ENCODE measurements at places on chromosomes 2 and 18. TPM values are rescaled to one million over a fixed set of nuclear protein-coding genes. Genes with fewer than 3 reads are reported as not detected.
A peak's percentile ranks its signal among the peaks of the same experiment; 100 is the strongest.

- DNase-seq: no peak
These were observed 156.9 kb upstream of the DCC start for GRCh38 chr18:52183107-52183506.

DNA sequence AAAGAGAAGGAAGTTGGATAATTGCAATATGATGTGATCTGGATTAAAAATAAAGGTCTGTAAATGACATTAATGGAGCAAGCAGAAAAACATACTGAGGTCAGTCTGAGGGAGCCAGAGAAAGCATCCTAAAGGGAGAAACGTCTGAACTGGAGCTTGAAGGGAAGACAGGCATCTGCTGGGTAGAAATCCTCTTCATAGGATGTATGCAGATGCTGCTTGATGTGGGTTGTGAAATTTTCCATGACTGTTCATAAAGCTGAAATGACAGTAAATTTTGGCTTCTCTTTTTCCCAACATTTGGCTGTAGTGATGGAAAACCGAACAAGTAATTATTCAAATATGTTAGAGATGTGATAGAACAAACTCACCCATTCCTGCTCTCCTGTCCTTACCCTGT is 287.6 kb downstream of the CAMKMT start:
- DNase-seq: no peak

- no peak for DNase-seq
These were observed 17.2 kb upstream of the KLHL29 start for GRCh38 chr2:23367760-23368159.

GRCh38 chr2:38739524-38739923 is 11.6 kb downstream of the SRSF7 start:
- DNase-seq: no peak

DNA sequence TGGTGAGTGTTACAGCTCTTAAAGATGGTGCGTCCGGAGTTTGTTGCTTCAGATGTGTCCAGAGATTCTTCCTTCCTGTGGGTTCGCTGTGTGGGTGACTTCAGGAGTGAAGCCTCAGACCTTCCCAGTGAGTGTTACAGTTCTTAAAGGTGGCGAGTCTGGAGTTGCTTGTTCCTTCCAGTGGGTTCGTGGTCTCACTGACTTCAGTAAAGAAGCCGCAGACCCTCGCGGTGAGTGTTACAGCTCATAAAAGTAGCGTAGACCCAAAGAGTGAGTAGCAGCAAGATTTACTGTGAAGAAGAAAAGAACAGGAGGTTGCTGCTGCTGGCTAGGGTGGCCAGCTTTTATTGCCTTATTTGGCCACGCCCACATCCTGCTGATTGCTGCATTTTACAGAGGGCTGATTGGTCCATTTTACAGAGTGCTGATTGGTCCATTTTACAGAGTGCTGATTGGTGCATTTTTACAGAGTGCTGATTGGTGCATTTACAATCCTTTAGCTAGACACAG is 34.0 kb upstream of the SPTBN1 start:
- peak; percentile 12 for DNase-seq

DNA sequence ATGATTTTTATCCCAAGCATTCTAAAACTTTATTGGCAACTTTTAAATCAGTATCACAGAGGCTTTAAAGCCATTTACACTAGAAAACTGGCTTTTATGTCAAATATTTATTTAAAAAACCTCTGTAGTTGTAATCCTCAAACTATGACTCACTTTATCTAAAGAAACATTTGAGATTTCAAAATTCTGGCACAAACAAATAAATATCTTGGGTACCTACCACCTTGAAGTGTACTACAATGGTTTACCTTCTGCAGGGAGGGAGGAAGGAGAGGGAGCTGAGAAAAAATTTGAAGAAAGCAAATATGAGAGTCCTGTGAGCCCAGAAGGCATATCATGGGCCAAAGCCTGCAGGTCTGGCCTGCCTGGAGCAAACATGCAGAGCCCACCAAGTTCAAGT is 155.6 kb downstream of the NCKAP5 start:
- DNase-seq: no peak

Gene PSMA8
- not detected for total RNA-seq

Gene C2orf66
- not detected for total RNA-seq

Gene PAX8
- 0.52 TPM for total RNA-seq

Gene MAP3K19
- not detected for total RNA-seq

- DNase-seq: no peak
These were observed 42.5 kb upstream of the STK39 start for GRCh38 chr2:168289880-168290279.

- DNase-seq: no peak
These were observed 151.1 kb upstream of the NT5C1B start for GRCh38 chr2:18740474-18740881.

Gene MPHOSPH10
- total RNA-seq: 36.7 TPM

- DNase-seq: no peak
These were observed 219.8 kb downstream of the DPP10 start for GRCh38 chr2:114661971-114662939.

Gene GDF7
- total RNA-seq: 0.14 TPM

DNA sequence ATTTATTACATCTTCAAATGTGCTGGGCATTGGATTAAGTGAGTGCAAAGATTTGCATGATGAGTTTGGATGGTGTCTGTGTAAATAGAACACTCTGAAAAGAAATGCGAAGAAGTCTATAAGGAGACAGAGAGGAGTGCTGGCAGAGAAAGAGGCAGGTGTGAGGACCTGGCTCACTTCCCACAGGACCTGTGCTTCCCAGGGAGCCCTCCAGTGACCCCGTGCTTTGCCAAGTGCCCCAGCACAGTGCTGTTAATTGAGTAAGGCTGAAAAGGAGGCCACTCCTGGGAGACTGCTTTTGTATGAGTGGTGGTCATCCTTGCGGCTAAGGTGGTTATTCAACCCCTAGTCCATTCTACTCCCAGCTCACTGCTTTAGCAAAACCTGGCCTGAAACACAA is 230.8 kb downstream of the OSR1 start:
- DNase-seq: no peak

DNA sequence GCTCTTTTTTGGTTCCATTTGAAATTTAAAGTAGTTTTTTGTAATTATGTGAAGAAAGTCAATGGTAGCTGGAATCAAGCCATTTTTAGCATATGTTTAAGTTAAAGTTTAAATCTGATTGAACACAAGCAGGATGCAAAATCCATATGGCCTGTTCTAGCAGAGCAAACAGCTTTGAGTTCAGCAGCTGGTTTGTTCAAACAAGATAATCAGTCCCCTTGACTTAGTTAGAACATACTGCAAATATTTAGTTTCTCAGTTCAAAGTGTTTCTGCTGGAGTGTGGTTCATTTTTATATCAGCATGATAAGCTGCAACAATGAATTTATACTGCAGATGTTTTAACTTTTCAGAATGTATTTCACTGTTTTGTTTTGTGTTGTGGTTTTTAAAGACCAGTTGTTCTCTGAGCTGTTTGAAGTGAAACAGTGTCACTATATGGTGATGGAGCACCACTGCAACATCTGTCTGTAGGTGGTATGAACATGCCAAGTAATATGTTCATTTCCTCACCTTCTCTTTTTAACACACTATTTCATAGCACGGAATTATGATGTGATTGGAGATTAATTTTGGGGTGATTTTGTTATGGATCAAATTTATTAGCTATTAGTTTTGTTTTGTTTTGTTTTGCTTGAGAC is 125.3 kb downstream of the COL4A4 start:
- DNase-seq: no peak

Gene MDH1B
- total RNA-seq: 0.25 TPM

DNA sequence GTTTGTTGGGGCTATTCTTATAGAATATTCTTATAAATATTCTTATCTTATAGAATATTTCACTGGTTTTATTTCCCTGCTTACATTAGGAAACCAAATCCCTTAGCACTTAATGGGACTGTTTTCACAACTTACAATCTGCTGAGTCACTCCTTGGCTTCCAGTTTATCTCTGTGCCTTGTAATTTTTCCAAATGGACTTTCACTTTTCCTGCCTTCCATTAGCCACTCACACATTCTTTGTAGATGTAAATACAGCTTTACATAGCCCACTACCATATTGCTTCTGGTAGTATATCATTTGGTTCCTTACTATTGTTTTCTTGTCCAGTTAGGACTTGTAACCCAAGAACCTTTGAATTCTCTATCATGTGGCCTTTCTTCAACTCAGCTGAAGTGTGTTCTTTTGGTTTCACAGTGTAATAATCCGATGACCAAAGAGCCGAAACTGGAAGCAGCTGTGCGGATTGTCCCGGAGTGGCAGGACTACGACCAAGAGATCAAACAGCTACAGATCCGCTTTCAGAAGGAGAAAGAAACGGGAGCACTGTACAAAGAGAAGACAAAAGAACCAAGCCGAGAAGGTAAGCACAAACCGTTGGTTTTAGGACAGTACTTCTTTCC is 96.1 kb downstream of the UGGT1 start:
- no peak for DNase-seq

- DNase-seq: no peak
These were observed 38.8 kb downstream of the ANKMY1 start for GRCh38 chr2:240518981-240519380.

DNA sequence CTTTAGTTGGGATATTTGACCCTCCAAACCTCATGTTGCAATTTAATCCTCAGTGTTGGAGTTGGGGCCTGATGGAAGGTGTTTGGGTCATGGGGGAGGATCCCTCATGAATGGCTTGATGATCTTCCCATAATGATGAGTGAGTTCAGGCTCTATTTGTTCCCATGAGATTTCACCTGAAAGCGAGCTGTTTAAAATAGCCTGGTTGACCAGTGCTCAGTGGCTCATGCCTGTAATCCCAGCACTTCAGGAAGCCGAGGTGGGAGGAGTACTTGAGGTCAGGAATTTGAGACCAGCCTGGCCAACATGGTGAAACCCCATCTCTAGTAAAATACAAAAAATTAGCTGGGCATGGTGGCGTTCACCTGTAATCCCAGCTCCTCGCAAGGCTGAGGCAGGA is 14.9 kb upstream of the PSME4 start:
- DNase-seq: no peak

GRCh38 chr18:41144441-41144840 is 810.6 kb upstream of the PIK3C3 start:
- DNase-seq: no peak

GRCh38 chr18:62372156-62372555 is 47.0 kb downstream of the TNFRSF11A start:
- no peak for DNase-seq

Gene CDKL4
- not detected for total RNA-seq
